ENCODE measurements at places on chromosomes 16 and 17.

GRCh38 chr17:50239937-50240336 is 34.3 kb upstream of the TMEM92 start:
- no peak for DNase-seq

DNA sequence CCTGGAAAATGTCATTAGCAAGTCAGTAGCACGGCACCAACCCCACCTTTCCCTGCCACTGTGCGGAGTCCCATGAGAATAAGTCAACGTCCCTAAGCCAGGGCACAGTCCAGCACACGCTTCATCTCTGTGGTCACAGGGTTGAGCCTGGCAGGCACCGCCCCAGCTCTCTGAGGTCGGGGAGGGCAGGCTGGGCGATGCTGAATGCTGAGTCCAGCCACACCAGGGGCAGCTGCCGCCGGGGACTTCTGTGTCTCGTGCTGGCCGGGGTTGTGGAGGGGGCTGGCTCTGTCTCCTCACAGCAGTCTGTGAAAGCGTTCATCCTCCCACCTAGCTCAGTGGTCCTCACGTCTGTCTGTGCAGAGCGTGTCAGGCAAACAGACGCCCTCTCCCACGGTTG is 53.2 kb downstream of the BANP start:
- no peak for DNase-seq

DNA sequence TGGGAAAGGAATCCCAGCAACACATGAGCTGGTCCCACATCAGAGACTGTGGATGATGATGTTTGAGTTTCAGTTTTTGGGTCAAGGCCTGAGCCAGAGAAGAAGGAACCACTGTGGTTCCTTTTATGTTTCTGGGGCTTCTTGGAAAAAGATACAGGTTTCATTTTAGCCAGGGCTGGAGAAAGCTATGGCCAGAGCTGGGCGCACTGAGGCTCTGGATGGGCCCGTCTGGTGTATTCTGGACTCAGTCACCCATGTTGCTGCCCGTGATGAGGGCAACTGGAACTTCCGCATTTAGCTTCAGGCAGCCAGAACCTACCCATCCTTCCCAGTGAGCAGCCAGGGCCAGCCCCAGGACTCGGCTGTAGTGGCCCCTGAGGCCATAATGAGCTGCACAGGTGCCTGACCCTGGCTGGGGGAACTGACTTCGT is 15.0 kb upstream of the PITPNA start:
- DNase-seq: no peak

- DNase-seq: peak; percentile 90
These were observed 2.6 kb upstream of the FMNL1 start for GRCh38 chr17:45218895-45219661.

GRCh38 chr16:15972046-15972868 is 22.8 kb downstream of the ABCC1 start:
- DNase-seq: no peak

- no peak for DNase-seq
These were observed 7.0 kb downstream of the MBTPS1 start for GRCh38 chr16:84109598-84110335.

GRCh38 chr17:61385577-61386236 is 13.9 kb upstream of the TBX2 start:
- no peak for DNase-seq

GRCh38 chr17:10499950-10500349 is 18.4 kb downstream of the MYH1 start:
- DNase-seq: no peak

- DNase-seq: no peak
These were observed 13.9 kb downstream of the CNEP1R1 start for GRCh38 chr16:50038756-50039529.

DNA sequence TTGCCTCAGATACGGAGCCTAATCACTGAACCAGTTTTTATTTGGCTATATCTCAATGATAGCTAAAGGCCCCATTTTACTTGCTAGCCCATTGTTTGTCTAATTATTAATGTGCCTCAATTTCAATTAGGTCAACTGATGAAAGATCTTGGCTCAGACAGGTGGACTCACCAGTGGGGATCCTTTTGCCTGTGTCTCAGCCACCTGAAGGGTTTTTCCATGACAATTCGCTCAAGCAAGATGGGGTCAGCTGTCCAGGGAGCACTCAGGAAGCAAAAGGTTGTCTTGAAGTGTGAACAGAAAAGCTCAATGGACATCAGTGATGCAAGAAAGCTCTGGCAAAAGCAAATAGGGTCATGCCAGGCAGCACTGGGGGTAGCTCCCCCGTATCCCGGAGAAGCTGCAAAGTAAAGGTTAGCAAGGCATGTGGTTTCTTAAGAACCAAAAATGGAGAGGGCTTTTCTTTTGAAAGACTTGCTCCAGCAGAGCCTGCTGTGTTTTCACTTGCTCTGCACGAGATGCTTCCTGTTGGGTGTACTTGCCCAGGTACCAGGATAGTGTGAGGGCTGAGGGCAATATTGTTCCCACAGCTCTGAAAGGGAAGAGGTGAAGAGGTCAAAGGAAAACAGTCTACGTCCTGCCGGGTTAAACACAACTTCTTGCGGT is 541.2 kb upstream of the CDH5 start:
- DNase-seq: no peak

DNA sequence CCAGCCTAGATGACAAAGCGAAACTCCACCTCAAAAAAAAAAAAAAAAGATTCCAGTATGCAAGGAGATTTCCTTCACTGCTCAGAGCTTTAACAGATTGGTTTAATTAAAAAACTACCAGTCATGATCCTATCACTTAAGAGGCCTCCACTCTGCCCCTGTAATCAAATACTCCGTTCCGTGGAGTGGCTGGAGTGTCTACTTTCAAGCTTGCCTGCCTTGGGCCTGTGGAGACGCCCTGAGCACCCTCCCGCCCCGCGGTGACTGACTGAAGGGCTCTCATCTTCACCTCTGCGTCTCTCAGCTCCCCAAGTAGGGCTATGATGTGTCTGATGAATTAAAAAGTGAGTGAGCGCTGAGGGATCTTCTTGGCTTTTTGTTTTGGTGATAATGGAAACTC is 25.3 kb upstream of the TRPV3 start:
- no peak for DNase-seq

DNA sequence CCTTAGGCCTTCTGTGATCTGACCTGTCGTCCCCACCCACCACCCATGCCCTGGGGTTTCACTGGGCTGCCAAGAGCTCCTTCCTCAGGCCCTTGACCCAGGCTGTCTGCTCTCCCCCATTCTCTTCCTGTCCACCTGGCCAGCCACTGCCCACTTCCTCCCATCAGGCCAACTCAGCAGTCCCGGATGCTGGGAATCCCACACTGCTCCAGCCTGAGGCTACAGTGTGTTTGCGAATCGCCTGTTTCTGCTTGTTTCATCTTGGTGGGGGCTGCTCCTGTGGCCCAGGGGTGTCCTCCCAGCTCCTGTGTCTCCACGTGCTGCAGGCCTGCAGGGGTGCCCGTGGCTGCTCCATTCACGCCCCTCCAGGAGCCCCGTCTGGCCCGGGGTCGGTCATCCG is 839 bp upstream of the METRN start:
- DNase-seq: no peak

GRCh38 chr17:61390479-61390791 is 9.2 kb upstream of the TBX2 start:
- DNase-seq: no peak

DNA sequence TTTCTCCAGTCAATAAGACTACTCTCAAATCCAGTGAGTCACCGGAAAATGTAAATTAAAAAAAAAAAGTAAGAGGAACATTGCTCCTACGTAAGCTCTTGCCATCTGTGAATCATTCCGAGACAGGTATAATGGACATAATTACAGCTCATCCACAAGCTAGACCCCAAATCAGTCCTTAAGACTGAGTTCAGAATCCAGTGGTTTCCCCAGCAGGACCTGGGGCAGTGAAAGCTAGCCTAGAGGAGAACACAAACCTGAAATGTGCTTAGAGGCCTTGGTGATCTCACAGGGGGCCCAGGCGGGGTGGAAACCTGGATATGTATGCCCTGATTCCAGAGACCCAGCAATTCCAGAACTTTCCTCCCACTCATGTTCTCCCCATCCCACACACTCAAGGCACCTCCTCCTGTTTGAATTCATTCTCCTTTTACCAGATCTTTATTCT is 132.0 kb downstream of the COPRS start:
- no peak for DNase-seq

- DNase-seq: no peak
These were observed 1.8 kb downstream of the TUBB3 start for GRCh38 chr16:89924925-89925307.

- DNase-seq: no peak
These were observed 16.8 kb downstream of the SMCR8 start for GRCh38 chr17:18331879-18332278.

DNA sequence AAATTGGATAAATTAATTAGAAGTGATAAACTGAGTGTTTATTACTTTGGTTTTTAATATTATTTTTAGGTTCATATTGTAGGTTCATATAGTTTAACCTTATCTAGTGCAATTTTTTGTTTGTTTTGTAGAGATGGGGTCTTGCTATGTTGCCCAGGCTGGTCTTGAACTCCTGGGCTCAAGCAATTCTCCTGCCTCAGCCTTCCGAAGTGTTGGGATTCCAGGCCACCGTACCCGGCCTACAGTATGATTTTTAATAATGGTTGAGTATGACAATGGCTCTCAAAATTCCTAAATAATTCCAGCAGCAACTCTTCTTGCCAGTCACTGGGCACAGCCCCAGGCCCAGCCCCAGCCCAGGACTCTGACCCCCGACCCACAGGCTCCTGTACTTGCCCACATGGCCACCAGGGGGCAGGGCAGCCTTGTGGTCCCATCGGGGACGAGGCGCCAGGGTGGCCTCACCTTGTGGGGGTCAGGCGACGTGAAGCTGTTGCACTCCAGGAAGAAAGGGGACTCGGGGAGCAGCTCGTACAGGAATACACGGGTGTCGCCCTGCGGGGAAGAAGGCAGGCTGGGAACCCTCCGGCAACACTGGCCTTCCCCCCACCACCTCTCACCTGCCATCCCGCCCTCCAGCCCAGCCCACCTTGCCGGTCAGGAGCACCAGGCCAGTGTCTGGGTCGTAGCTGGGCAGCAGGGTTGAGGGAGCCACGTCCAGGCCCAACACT is 7.9 kb upstream of the PAM16 start:
- no peak for DNase-seq

DNA sequence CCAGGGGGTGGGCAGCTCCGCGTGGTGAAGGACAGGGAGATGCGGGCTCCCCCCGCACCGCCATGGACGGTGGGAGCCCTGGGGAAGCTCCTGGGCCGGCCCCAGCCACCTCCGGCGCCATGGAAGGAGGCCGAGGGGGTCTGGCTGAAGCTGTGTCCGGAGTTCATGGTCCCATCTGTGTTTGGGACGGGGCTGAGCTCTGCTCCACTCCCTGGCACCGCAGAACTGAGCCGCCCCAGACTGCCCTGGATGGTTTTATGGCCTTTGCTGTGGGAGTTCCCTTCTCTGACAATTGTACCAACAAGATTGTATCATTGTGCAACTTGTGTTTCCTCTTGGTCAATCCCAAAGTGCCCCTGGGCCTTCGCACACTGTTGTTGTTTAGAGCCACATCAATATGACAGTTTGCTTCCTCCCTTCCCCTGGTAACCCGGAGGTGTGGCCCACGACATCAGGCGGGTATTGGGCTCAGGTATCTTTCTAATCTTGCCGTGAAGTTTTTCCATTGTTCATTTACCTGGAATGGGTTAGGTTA is 942 bp downstream of the KRT23 start:
- peak; percentile 85 for DNase-seq

GRCh38 chr17:73770115-73770848 is 126.0 kb upstream of the SDK2 start:
- peak; percentile 65 for DNase-seq

- no peak for DNase-seq
These were observed 208.0 kb upstream of the TNRC6C start for GRCh38 chr17:77750427-77751043.

- DNase-seq: no peak
These were observed 7.7 kb upstream of the SP2 start for GRCh38 chr17:47888293-47888692.

- DNase-seq: no peak
These were observed 11.6 kb downstream of the ST6GALNAC1 start for GRCh38 chr17:76631821-76632565.

DNA sequence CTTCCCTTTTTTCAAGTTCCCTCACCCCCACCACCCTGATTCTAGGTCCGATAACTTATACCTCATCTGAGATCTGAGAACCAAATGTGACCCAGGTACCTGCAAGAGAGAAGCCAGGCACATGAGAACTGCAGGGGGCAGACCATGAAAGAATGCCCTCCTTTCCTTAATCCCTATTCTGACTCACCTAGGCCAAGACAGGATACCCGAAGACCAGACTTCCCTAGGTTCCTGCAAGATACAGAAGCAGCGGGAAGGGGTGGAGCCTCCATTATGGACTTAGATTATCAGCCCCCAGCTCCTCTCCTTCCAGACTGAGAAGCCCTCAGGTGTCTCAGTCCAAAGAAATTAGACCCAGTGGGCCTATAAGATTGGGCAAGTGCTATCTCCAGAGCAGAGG is 2.1 kb downstream of the KCNAB3 start:
- no peak for DNase-seq

DNA sequence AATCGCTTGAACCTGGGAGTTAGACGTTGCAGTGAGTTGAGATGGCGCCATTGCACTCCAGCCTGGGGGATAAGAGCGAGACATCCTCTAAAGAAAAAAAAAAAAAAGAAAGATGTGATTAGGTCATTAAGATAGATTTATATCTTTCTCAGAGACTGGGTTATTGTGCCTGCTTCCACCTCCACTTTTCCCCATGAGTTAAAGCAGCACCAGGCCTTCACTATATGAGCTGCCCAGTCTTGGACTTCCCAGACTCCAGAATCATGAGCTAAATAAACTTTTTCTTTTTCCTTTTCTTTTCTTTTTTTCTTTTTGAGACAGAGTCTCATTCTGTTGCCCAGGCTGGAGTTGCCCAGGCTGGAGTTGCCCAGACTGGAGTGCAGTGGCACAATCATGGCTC is 19.4 kb upstream of the CDH1 start:
- no peak for DNase-seq

- no peak for DNase-seq
These were observed at the start of gene COX6A2 for GRCh38 chr16:31428279-31428597. Gene COX6A2, minus strand, starts transcription at chr16:31428360. Its CDS starts 35 bp downstream, at chr16:31428325.

DNA sequence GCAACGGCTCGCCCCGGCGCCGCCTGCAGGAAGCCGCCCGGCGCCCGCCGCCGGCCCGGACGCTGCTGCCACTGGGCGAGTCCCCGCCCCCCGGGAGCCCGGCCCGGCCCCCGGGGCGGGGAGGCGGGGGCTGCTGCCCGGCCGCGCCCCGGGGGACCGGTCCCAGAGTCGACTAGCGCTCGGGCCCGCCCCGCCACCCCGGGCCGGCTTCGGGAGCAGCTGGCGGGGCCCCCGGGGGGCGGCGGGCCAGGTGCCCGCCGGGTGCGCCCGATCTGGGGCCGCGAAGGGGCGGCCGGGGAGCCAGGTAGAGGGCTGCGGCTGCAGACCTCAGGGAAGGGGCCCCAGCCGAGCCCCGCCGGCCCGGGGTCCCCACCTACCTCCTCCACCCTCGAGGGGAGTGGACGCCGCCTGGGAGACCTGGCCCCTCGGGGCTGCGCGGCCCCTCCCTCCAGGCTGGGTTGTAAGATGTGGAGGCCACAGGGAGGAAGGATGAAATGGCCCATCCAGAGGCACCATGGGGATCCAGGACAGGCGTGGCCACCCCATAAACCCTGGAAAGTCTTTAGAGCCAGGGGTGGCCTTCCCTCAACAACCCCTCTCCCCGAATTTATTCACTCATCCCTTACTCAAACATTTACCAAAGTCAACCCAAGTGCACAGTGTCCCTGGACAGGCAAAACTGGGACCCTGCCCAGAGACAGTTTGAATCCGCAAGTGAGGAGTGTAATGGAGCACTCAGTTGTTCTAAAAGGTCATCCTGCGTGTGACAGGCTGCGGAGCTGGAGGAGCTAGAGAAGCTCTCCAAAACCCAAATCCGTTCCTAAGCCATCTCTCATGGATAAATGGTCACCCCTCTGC is at the start of gene CDYL2:
CDYL2 (minus strand) TSS at position 73 of the 858 bp plus-strand sequence. CDS start 425 bp downstream, outside the sequence.
- DNase-seq: no peak

GRCh38 chr16:85983606-85984230 is 84.8 kb downstream of the IRF8 start:
- DNase-seq: no peak
